ENCODE measurements at places on chromosomes 13 and 19.

DNA sequence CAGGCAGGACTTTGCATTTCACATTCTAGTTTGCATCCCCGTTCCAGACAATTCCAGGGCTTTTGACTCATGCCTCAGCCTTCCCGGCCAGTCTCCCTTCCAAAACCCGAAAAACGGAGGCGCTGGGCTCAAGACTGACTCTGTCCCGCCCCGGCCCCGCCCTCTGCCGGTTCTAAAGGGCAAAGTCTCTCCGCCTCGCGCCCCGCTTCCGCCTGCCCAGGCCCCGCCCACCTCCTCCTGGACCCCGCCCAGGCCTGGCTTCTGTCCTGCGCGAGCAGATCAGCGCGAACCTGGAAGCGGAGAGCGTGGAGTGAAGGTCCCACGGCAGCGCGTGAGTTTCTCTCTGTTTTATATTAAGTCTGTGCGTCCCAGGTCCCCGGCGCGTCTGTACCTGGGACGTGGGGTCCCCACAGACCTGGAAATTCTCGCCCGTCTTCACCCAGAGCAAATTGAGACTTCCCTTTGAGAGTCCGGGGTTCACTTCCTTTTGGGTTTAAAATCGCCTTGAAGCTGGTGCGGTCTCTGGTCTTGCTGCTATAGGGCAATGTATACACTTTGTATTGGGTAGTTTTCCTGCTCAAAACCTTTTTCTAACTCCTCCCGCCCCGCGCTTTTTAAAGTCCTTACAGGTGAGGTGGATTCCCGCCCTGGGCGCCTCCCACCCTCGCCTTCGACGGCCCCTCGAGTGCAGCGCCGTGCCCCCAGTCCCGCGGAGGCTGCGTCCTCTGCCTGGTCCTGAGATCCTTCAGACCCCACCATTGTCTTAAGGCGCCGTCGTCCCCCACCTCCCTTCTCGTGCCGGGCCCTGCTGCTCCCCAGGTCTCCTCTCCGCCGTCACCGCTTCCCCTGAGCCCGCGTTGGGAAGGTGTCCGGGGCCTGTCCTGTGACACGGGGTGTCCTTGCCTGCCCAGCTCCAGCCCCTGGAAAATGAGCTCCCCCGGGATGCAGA lies 31.2 kb downstream of the ZNF701 start:
- H3K27ac ChIP-seq, result peak overlapping the region; percentile 91
- no peaks in the 10 kb centered on the region for H3K27me3 ChIP-seq
- H3K4me1 ChIP-seq, result no peaks in the 10 kb centered on the region
- peak overlapping the region; percentile 74 for H3K4me3 ChIP-seq
- H3K36me3 ChIP-seq, result no peaks in the 10 kb centered on the region

DNA sequence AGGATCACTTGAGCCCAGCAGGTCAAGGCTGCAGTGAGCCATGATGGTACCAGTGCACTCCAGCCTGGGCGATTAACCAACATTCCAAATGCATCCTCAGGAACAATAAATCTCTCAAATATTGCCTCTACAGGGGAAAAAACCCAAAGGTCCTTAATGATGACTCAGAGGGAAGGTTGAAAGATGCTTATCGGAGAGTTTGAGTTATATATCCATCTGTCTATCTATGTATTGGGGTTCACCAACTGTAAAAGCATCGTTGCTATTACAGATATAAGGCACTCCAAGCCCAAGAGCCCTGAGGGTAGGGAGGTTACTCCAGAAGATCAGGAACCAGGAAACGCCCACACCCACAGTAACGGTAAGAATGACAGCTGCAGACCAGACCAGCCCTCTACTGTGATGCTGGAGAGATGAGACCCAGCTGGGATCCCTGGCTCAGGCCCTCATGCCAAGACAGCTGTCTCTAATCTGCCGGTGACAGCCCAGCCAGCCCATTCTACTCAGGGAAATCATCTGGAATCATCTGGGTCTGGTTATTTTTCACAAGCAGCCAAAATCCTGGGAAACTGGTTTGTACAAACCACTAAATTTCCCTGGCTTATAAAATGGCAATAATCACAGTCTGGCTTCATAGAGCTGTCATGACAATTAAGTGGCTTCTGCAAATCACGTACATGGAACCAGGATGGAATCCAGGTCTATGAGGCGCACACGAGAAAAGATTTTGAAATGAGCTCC lies 23.8 kb downstream of the TEX101 start:
- H3K27me3 ChIP-seq, result no peaks in the 10 kb centered on the region
- H3K36me3 ChIP-seq, result no peaks in the 10 kb centered on the region
- peak overlapping the region; percentile 0 for H3K27ac ChIP-seq
- no peak for DNase-seq
- no peak overlapping the region for H3K4me3 ChIP-seq
- no peaks in the 10 kb centered on the region for H3K4me1 ChIP-seq

DNA sequence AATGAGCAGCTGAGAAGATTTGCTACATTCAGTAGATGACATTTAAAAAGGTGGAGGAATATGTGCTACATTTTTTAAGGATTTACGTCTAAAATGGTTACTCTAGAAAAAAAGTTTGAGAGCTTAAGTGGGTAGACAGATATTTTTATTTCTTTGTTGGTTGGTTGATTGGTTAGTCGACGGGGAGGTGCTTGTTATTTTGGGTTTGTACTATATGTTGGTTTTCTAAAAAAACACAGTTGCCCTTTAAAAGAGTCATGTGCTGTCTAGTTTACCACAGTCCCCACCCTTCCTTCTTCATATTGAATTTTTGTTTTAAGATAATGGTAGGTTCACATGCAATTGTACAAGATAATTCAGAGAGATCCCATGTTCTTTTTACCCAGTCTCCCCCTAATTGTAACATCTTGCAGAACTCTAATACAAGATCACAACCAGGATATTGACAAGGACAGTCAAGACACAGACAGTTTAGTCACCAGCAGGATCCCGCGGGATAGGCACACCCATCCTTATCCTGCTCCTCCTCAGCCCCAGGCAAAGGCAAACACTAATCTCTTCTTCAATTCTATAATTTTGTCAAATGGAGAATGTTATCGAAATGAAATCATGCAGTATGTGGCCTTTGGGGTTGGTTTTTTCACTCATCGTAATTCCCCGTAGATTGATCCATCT lies 171.4 kb downstream of the FOXO1 start:
- H3K36me3 ChIP-seq, result no peaks in the 10 kb centered on the region
- H3K27ac ChIP-seq, result no peak overlapping the region
- DNase-seq, result no peak
- no peak overlapping the region for H3K4me3 ChIP-seq
- H3K27me3 ChIP-seq, result no peaks in the 10 kb centered on the region

DNA sequence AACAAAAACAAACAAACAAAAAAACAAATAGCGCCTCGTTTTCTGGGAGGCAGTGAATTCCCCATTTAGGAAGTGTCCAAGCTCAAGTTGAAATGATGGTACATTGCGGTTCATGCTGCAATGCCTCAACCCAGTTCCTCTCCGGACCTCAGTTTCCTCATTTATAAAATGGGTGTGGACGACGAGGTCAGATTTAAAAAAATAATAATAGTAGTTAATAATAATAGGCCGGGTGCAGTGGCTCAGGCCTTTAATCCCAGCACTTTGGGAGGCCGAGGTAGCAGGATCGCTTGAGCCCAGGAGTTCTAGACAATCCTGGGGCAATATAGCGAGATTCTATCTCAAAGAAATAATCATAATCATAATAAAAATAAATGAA lies 15.5 kb upstream of the ERCC1 start:
- H3K4me1 ChIP-seq, result peaks cover 4% of the 10 kb centered on the region
- peak overlapping the region; percentile 97 for H3K27ac ChIP-seq
- H3K27me3 ChIP-seq, result no peaks in the 10 kb centered on the region
- peak overlapping the region; percentile 88 for H3K4me3 ChIP-seq
- H3K36me3 ChIP-seq, result no peaks in the 10 kb centered on the region

- H3K4me3 ChIP-seq, result peak overlapping the region; percentile 58
- H3K27ac ChIP-seq, result peak overlapping the region; percentile 85
- no peaks in the 10 kb centered on the region for H3K36me3 ChIP-seq
Observed at GRCh38 chr13:50080911-50081678, 65.9 kb downstream of the KCNRG start.

- H3K27me3 ChIP-seq, result no peaks in the 10 kb centered on the region
- H3K27ac ChIP-seq, result peak within 1 kb of the TSS; percentile 70
- peak within 1 kb of the TSS; percentile 51 for H3K4me3 ChIP-seq
- peaks cover 16% of the 10 kb centered on the region for H3K4me1 ChIP-seq
Observed at GRCh38 chr19:45076029-45076850, at the start of gene ZNF296. ZNF296 (minus strand) TSS chr19:45076478; CDS start chr19:45076373, 105 bp downstream.

GRCh38 chr19:7927605-7928333 lies 1.8 kb upstream of the CTXN1 start:
- peaks cover 32% of the 10 kb centered on the region for H3K4me1 ChIP-seq
- no peak overlapping the region for H3K4me3 ChIP-seq
- H3K27ac ChIP-seq, result peak overlapping the region; percentile 97
- no peaks in the 10 kb centered on the region for H3K27me3 ChIP-seq
- peak; percentile 67 for DNase-seq

GRCh38 chr13:29936956-29937355 lies 86.5 kb upstream of the UBL3 start:
- no peaks in the 10 kb centered on the region for H3K27me3 ChIP-seq
- no peaks in the 10 kb centered on the region for H3K36me3 ChIP-seq
- H3K27ac ChIP-seq, result no peak overlapping the region
- no peak for DNase-seq
- no peaks in the 10 kb centered on the region for H3K4me1 ChIP-seq
- no peak overlapping the region for H3K4me3 ChIP-seq

- no peaks in the 10 kb centered on the region for H3K36me3 ChIP-seq
- no peaks in the 10 kb centered on the region for H3K27me3 ChIP-seq
- no peaks in the 10 kb centered on the region for H3K4me1 ChIP-seq
- no peak overlapping the region for H3K4me3 ChIP-seq
- H3K27ac ChIP-seq, result no peak overlapping the region
Observed at GRCh38 chr13:35824395-35824794, 306.8 kb downstream of the DCLK1 start.

DNA sequence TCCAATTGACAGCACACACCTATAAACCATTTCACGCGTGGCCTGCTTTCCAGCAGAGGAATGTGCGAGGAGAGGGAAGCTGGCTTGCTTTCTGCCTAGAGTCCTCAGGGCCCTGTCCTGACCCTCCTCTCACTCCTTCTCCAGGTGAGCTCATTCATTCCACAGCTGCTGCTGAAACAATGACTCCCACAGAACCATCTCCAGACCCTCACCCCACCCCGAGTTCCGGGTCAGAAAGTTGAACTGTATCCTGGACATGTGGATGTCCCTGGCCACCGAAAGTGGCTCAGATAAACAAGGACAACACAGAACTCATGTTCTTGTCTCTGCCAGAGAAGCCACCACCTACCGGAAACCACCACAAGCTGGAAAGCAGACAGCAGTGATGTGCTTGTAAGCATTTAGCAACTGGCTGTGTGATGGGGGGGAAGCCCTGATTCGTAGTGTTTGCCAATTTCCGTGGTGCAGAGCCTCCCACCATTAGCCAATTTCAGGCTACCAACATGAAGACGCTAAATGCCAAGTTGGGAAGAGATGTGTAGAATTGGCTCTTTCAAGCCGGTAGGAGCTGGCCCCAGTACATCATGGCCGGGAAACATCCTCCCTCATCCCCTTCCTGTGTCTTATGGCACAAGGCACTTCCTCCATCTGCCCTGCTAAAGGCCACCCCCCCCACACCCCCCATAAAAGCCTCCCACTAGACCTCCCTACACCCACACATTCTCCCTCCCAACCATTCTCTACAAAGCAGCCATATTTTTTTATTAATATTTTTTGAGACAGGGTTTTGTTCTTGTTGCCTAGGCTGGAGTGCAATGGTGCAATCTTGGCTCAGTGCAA lies 5.0 kb downstream of the SYCE2 start:
- no peak for DNase-seq
- H3K4me1 ChIP-seq, result peaks cover 12% of the 10 kb centered on the region
- H3K36me3 ChIP-seq, result no peaks in the 10 kb centered on the region

- no peak for DNase-seq
- H3K4me3 ChIP-seq, result no peak overlapping the region
- no peaks in the 10 kb centered on the region for H3K27me3 ChIP-seq
Observed at GRCh38 chr19:28294395-28294794, 918.6 kb downstream of the UQCRFS1 start.

- no peaks in the 10 kb centered on the region for H3K4me1 ChIP-seq
- no peaks in the 10 kb centered on the region for H3K27me3 ChIP-seq
- peaks cover 18% of the 10 kb centered on the region for H3K36me3 ChIP-seq
- no peak for DNase-seq
- H3K27ac ChIP-seq, result no peak overlapping the region
Observed at GRCh38 chr19:2933490-2933910, 11.3 kb downstream of the ZNF77 start.

GRCh38 chr19:54316746-54317107 lies 3.8 kb upstream of the LILRA5 start:
- DNase-seq, result no peak

DNA sequence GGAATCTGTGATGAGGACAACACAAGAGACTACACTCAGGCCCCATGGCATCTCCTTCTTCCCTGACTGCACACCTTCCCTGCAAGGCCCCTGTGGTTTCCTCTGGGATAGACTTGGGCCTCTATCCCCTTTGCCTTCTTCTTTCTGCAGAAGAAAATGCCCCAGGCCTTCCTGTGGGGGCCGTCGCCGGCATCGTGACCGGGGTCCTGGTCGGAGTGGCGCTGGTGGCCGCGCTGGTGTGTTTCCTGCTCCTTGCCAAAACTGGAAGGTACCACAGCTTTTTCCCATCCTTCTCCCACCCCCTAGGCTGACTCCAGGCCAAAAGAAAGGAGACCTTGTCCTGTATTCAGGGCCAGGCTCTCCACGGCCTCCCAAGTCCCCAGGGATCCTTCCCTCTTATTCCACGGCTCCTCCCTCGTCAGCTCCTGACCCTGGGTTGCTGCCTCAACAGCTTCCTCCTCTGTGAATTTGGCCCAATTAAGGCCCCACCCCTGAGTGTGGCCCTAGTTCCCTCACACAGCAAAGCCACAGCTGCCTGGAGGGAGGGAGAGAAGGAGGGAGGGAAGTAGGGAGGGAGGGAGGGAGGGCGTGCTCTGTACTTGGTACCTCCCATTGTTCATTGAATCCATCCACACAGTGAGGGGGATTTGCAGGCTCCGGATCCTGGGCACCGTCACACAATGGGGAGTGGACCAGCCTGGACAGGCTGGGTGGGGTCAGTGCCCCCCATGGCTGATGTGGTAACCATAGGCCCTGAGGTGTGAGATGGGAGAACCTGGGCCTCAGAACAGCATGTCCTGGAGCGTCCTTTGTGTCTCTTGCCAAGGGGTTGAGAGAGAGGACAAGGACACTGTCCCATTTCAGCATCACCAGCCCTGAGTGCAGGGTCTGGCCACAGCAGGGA lies 12.5 kb downstream of the CEACAM3 start:
- H3K4me3 ChIP-seq, result no peak overlapping the region
- H3K27ac ChIP-seq, result no peak overlapping the region
- no peak for DNase-seq

GRCh38 chr19:35142606-35143230 lies 337 bp upstream of the FXYD7 start:
- H3K27me3 ChIP-seq, result no peaks in the 10 kb centered on the region
- no peaks in the 10 kb centered on the region for H3K36me3 ChIP-seq
- H3K27ac ChIP-seq, result no peak overlapping the region
- H3K4me1 ChIP-seq, result no peaks in the 10 kb centered on the region
- peak overlapping the region; percentile 30 for H3K4me3 ChIP-seq
- no peak for DNase-seq

GRCh38 chr13:44350775-44351504 lies 22.7 kb upstream of the SERP2 start:
- H3K27ac ChIP-seq, result peak overlapping the region; percentile 92
- H3K4me3 ChIP-seq, result peak overlapping the region; percentile 30
- DNase-seq, result no peak
- H3K4me1 ChIP-seq, result no peaks in the 10 kb centered on the region
- H3K36me3 ChIP-seq, result no peaks in the 10 kb centered on the region

- H3K27me3 ChIP-seq, result no peaks in the 10 kb centered on the region
- DNase-seq, result no peak
- no peaks in the 10 kb centered on the region for H3K36me3 ChIP-seq
- H3K4me3 ChIP-seq, result no peak overlapping the region
- H3K4me1 ChIP-seq, result no peaks in the 10 kb centered on the region
- H3K27ac ChIP-seq, result no peak overlapping the region
Observed at GRCh38 chr19:28609091-28609755, 603.7 kb downstream of the UQCRFS1 start.
